Activated CD4-positive, alpha-beta T cell treated with anti-CD3 and anti-CD28 coated beads for 1 hour (primary cell): ENCODE measurements at places on chromosomes 1 and 21.
A peak's percentile ranks its signal among the peaks of the same experiment; 100 is the strongest.

DNA sequence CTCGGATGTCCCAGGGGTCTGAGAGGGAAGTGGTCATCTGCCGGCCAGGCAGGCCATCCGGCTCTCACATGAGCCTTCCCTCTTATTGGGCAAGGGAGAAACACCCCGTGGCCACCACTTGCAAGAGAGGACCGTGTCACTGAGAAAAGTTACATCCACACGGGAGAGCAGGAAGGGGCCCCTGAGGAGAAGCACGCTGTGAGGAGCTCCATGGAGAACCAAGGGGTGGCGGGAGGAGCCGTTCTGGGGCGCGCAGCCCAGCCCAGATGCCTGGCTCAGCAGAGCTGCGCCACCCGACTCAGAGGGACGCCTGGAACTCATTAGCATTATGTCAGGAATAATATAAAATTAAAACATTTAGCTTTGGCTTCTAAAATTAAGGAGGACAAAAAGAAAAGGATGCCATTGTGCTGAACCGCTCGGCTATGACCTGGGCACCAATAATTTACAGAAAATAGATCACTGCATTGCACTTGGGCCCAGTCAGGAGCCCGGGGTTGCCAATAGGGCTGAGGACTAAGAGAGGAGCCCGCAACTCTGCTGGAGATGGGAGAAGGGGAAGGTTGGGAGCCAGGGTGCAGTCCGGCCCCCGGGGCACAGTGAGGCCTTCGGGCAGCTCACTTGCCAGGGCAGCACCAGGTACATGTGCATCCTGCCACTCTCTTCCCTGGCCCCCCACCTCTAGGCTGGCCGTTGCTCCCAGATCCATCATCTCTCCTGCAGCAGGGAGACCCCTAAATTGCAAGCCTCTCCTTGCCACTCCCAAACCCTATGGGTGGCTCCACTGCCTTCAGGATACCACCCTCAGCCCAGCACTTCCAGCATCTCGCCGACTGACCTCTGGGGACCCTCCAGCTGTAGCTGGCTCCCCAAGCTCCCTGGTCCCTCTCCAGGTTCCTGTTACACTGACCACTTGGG lies 84.8 kb downstream of the DMRTB1 start:
- DNase-seq = no peak

- DNase-seq = no peak
These were observed 42.9 kb downstream of the DAB1 start for GRCh38 chr1:57380923-57381322.

- peak; percentile 67 for DNase-seq
These were observed at the start of gene SYDE2 for GRCh38 chr1:85200463-85201339. Gene SYDE2, minus strand, starts transcription at chr1:85201016. Its CDS starts 20 bp downstream, at chr1:85200996.

GRCh38 chr1:9905010-9905409 lies 5.1 kb downstream of the CTNNBIP1 start:
- DNase-seq = no peak

DNA sequence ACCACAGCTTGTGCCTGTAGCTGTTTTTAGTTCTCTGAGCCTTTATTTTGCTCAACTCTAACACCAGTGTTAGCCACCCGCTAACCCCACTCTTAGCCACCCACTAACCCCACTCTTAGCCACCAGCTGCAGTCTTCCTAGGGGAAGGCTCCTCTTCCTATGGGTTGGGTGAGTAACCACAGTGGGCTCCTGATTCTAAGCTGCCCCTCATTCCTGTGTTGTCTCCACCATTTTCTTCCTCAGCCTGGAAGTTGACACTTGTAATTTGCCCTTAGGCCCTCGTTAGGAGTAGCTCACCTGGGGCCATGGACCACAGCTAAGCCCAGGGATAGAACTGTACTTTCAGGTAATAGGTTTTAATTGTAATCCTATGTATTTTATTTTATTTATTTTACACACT lies 782.9 kb upstream of the TPTE start:
- no peak for DNase-seq

- DNase-seq = no peak
These were observed 87.6 kb downstream of the HMCN1 start for GRCh38 chr1:185821612-185822385.

DNA sequence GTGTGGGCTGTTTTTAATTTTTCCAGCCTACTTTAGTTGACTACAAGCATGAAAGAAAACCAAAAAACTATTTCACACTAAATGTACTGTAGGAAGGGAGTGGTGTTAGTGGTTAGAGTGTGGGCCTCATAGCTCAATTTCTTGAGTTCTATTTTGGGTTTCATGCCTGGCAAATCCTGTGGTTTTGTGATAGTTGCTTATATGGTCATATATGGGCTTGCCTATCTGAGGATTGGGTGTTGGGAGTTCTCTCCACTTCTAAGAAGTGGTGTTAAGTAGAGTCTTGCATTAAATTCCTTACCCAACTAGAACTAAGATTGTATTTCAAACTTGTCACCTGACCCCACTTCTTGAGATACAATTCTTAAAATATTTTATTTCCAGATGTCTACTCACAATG lies 37.8 kb upstream of the COL11A1 start:
- DNase-seq = no peak

DNA sequence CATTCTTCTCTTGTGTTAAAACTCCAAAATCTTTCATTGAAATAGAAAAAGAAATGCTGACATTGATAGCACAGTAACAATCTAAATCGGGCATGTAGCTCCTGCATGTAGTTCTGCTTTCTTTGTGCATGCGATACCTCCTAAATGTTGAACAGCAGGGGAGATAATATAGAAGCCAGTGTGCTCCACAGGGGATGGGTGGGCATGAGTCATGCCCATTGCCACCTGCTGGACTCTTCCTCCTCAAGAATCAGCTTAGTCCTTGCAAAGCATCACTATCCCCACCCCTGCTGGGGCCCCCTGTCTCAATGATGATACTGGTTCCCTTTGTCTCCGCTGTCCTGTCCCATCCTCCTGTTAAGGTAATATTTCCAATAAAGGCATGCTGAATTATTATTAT lies 203.0 kb downstream of the RWDD3 start:
- DNase-seq = no peak

GRCh38 chr1:184388319-184388889 lies 1.6 kb downstream of the C1orf21 start:
- DNase-seq = no peak

- no peak for DNase-seq
These were observed 26.6 kb downstream of the SLX9 start for GRCh38 chr21:44966135-44967081.

DNA sequence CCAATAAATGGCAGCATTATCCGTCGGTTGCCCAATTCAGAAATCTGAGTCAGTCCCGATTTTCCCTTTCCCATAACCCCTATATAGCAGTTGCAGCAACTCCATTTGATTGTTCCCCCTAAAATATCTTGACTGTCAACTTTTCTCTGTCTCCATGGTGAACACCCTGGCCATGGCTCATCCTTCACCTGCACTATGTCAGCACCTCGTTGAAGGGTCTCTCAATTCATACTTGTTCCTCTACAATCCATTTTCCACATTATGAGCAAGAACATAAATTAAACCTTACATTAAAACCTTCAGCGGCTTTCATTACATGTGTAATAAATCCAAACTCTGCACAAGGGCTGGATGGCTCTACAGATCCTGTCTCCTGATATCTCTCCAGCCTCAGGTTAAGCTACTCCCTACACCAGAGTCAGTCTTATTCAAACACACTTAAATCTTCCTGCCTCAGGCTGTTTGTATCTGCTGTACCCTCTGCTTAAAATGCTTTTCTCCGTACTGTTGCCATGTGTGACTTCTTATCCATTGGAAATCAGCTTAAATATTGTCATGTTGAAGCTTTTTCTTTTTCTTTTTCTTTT lies 87.3 kb downstream of the BACH1 start:
- DNase-seq = no peak

DNA sequence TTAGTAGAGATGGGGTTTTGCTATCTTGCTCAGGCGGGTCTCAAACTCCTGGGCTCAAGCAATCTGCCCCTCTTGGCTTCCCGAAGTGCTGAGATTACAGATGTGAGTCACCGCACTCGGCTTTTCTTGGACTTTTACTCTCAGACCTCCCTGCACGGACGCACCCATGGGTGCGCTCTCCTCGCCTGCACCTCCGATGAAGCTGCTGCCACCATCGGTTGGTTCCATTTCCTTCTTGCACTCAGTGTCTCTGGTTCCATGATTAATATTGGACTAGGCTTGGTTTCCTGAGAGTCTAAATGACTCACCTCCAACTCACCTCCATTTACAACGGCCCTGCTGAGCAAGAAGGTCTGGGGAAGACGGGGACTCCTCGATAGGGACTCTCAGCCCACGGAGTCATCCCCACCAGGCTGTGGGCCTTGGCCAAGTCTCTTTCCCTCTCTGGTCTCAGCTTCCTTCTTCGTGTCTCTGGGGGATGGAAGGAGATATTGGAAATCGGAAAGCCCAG lies 6.7 kb upstream of the TNFRSF8 start:
- DNase-seq = no peak

- no peak for DNase-seq
These were observed 104.3 kb upstream of the KRTAP19-8 start for GRCh38 chr21:31142600-31142999.

GRCh38 chr1:208808301-208808700 lies 564.1 kb upstream of the PLXNA2 start:
- no peak for DNase-seq

- no peak for DNase-seq
These were observed 304.1 kb downstream of the FAM72C start for GRCh38 chr1:143667730-143668129.

DNA sequence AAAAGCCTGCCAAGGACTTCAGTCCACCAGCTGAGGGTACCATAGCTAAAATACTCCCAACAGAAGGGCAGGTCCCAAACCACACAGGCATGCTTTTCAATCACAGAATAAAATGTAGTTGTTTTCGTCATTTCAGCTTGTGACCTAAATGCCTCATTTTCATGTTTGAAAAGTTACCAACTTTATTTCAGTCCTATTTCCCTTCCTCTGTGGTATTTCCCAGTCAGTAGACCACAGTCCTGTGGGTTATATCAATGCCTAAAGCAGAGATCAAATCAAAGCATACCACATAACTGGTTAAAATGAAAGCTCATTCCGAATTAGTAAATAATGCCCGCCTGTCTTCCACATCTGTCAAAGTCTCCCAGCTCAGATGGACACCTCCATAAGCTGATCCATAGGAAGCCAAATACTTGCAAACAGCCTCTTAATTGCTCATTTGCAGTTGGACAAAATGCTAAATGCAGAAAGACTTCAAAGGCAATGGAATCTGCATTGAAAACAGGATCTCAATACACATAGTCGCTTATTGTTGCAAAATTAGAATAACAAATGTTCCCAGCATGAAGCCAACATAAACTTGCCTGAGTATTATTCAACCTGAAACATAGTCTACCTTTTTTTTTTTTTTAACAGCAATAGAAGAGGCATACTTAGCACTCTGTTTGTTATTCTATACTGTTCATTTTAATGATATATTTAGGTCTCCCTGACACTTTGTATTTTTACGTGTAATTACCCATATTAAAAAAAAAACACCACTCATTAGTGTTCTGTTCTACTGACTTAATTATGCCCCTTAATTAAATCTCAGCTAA lies 53.9 kb downstream of the NR5A2 start:
- no peak for DNase-seq

DNA sequence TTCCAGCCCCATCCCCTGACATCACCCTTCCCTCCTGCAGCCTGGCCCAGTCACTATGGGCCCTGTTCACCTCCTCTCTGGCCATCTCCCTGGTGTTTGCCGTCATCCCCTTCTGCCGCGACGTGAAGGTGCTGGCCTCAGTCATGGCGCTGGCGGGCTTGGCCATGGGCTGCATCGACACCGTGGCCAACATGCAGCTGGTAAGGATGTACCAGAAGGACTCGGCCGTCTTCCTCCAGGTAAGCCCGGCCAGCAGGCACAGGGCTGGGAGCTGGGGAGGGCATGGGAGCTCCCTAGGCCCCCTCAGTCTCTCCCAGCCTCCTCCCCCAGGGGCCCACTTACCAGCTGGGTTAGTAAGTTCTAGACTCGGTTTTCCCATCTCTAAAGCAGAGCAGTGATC lies 52.1 kb downstream of the ELK4 start:
- no peak for DNase-seq

DNA sequence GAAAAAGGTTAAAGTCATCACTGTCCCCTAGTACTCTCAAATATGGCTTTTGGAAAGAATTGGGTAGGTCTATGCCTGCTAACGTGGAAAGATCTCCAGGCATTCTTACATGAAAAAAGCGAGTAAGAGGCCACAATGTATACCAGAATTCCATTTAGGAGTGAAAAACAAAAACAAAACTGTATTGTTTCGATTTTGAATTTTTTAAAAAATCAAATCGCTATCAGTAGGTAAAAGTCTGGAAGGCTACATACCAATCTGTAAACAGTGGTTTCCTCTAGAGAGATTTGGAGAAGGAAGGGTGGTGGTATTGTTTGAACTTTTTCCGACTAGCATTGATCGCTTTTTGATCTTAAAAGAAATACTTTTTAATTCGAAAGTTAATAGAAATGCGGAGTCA lies 55.9 kb downstream of the RRAGC start:
- DNase-seq = no peak

DNA sequence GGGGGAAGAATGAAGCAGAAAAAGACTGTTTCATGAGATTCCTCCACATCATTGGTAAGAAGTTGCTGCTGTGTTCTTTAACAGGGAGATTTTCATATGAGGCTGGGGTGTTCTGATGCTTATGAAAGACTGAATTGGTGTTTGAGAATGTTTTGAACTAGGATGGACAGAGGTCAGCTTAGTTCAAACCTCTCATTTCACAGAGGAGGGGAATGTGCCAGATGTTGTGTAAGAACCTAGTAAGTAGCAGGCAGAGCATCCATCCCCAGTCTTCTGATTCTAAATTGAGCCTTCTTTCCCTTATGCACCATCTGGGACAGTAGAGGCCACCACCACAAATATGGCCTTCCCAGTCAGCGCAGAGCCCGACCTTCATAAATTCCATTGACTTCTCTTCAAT lies 43.7 kb downstream of the SAMD13 start:
- DNase-seq = no peak

- no peak for DNase-seq
These were observed 40.3 kb downstream of the RIPK4 start for GRCh38 chr21:41726630-41726969.

GRCh38 chr1:234722904-234723720 lies 113.1 kb upstream of the IRF2BP2 start:
- peak; percentile 51 for DNase-seq

DNA sequence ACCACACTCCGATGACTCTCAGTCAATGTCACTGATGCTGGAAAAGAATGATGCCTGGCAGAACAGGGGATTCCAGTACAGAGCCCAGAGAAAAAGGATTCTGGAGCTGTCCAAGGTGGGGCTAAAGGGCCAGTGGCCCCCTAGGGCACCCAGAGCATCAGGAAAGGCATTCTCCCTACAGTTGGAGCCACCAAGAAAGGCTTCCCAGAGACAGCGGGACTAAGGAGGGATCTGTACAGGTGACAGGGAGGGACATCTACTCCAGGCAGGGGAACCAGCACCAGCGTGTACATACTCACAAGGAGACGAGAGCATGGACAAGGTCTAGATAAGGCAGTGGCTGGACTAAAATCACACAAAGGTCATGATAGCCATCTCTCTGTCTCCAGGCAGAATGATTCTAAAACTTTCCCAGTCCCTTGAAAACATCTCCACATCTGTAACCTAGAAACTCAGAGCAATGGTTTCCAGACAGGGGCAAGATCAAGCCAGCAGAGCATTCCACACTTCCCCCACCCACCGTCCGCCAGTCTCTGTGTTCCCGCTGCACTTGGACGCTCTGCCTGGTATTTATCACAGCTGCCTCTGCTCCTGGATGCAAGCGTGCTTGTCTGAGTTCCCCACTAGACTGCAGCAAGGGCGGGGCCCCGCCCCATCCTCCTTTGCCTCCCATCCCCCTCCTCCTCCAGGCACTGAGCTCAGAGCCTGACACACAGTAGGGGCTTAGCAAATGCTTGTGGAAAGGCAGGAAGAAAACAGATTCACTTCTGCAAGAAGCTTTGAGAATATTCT lies 111.6 kb upstream of the ZC3H12A start:
- no peak for DNase-seq

- no peak for DNase-seq
These were observed 36.5 kb upstream of the CD5L start for GRCh38 chr1:157878059-157878458.
